ENCODE measurements at places on chromosomes 5 and 9. TPM values are rescaled to one million over a fixed set of nuclear protein-coding genes. Genes with fewer than 3 reads are reported as not detected.

Gene LRRC70
- total RNA-seq = 1.1 TPM

Gene TLX3
- total RNA-seq = 6.5 TPM

Gene STING1
- total RNA-seq = 79.6 TPM

Gene DDX4
- total RNA-seq = not detected

Gene CDKN2A
- 284 TPM for total RNA-seq

Gene KIF12
- 52.3 TPM for total RNA-seq

Gene GFRA3
- total RNA-seq = 0.83 TPM

Gene F12
- total RNA-seq = 14.3 TPM

Gene FOXD4L4
- total RNA-seq = 1.8 TPM

Gene PDZD2
- 0.76 TPM for total RNA-seq

Gene ERBIN
- 81.4 TPM for total RNA-seq

Gene PLPPR1
- not detected for total RNA-seq

Gene TAF11L11
- not detected for total RNA-seq

Gene ZDHHC11B
- total RNA-seq = 3.0 TPM

Gene CARTPT
- not detected for total RNA-seq

Gene PCDHGC3
- total RNA-seq = 49.4 TPM

Gene CNTRL
- total RNA-seq = 11.2 TPM

All from Calu3 (cell line).